ENCODE measurements at places on chromosomes 7 and 10.

DNA sequence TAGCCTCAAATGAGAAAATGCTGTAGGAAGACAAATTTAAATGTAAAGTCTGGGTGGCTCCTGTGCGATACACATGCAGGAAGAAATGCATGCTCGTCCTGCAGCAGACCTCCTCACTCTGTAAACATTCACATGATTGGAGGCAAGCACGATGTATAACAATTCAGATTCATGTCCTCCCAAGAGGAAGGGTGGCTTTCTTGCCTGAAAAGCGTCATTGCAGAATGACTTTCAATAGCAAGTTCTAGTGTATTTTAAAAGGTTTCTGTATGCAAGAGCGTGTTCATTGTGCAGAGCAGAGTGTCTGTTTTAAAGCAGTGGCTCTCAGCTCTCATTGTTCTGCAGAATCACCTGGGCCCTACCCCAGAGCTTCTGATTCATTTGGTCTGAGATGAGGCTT, 170.3 kb upstream of the CELF2 start:
- no peak for DNase-seq

- DNase-seq, result no peak
Observed at GRCh38 chr7:17822547-17823173, 117.6 kb downstream of the SNX13 start.

DNA sequence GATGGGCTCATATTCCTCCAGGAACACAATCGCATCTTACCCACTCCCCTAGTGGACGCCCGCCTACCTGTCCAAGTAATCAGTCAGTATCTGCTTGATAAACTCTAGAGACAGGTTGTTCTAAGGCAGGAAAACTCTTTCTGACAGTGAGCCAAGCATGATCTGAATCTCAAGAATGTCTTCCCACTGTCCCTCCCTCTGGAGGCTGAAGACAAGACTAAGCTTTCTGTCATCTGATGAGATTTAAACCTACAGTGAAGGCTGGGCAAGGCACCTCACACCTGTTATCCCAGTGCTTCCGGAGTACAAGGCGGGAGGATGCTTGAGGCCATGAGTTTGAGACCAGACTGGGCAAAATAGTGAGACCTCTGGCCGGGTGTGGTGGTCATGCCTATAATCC, 586.6 kb downstream of the GALNT17 start:
- no peak for DNase-seq

GRCh38 chr10:131068760-131069159, 242.8 kb downstream of the TCERG1L start:
- no peak for DNase-seq

DNA sequence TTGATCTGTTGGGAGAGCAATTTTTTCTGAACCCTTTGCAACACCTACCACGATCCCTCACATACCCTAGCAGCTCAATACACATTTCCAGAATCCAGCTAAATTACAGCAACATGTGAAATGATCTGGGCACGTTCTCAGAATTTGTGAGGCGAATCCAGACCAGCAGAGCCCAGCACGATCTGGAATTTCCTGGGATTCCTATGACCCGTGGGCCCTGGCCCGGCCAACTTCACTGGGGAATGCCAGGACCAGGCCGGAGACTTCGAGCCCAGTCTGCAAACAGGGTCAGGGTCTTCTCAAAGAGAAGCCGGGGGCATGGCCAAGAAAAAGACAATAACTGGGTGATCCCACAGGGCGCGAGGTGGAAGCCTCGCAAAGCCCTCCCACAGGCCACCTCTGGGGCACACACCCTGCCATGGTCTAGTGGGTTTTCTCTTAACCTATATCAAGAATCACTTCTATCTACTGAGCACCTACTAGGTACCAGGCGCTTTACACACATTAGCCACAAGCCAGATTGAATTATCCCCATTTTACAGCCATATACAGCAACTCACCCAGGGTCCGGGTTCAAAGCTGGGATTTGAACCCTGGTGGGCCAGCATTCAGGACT, 33.8 kb downstream of the FAM53B start:
- DNase-seq, result no peak

DNA sequence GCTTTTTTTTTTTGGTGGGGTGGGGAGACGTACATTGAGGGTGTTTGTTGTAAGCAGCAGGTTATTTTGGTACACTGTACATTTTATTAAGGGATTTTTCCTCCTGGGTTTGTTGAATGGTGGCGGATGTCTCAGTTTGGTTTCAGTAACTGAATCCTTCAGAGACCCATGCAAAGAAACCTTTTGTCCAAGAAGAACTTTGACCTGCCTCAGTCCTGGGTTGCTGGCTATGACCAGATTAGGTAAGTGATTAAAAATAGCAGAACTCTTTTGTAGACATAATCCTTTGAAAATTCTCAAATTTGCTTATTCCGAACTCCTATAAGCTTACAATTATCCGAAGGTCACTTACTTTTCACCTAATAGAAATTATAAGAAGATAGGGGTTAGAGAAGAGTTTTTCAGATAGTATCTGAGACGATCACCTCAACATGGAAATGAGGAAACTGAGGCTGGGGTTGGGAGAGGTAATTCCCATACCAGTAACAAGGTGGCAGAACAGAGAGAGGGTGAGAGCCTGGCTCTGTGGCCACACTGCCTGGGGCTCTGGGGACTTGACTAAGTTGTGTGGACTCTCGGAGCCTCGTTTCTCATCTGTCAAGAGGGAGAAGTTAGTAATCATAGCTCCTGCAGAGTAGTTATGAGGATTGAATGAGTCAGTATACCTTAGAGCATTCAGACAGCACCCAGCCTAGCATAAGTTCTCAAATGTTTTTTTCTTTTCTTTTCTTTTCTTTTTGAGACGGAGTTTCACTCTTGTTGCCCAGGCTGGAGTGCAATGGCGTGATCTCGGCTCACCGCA, 87.4 kb downstream of the CCNY start:
- no peak for DNase-seq

- DNase-seq, result peak; percentile 97
Observed at GRCh38 chr7:70647801-70648498, 484.0 kb upstream of the GALNT17 start.

DNA sequence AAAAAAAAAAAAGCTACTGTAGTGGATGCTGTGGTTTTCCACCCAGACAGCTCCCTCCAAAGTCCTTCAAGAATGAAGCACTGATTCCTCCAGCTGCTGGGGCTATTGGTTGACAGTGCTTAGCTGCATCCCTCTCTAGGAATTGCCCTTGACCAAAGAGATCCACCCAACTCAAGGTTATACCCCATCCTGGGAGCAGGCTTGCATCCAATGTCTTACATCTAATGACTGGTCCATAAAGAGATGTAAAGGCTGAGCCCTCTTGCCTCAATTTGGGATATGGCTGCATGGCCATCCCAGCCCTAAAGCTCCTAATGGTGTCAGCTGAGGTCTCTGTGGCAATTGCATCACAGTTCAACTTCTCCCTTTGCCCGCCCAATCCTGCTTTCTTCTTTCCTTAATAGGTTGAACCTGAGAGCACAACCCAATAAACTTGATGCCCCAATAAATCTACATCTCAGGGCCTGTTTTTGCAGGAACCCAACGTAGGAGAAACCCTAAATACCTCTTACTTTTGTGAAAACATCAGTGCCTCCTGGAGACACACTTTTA, 4.4 kb downstream of the GPR37 start:
- no peak for DNase-seq

DNA sequence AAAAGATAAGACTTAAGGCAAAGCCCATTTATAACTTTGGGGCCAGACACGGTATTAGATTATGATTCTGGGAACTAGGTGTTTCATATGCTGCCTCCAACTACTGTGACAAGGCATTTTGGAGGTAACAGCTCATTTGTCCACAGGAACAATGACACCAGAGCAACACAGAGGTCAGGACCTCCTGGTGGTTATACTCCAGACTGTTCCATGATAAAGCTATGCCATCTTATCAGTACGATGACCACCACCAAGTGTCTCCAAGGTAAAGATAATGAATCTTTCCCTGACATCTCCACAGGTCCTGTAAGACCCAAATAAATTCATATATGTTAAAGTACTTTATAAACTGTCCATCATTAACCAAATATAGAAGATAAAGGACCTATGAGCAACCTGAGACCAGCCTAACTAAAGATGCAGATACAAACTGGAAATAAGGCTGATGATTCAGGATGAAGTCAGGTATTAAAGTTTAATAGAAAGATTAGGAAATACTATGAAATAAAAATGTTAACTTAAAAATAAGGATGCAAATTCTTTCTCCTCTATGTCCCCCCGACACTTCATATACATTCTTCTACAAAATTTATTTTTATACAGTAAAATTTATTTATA, 26.2 kb downstream of the CUL2 start:
- DNase-seq, result no peak

DNA sequence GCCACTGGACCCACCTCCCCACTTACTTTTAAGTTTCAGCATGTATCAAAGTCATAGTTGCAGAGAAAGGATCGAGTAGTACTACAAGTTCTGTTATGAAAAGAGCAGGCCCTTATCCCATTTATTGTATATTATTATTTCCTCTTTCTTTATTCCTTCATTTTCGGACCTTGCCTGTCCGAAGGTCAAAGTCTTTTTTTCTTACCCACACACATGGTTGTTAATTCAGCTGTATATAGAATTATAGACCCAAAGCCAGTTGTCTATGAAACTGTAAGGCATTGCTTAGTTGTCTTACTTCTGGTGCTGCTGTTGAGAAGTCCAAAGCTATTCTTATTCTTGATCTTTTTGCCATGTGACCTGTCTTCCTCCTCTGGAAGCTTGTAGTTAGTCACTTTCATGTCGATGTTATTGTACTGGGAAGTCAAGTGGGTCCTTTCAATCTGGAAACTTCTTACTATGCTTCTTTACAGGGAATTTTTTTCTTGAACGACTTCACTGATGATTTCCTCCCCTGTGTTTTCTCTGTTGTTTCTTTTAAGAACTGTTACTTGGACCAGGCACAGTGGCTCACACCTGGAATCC, 8.3 kb downstream of the NUDT5 start:
- no peak for DNase-seq

- DNase-seq, result peak; percentile 94
Observed at GRCh38 chr10:79331709-79332108, 15.6 kb upstream of the PPIF start.

GRCh38 chr7:88215295-88215694, 4.5 kb downstream of the SRI start:
- DNase-seq, result no peak

- DNase-seq, result peak; percentile 80
Observed at GRCh38 chr10:22666287-22667092, 47.9 kb downstream of the PIP4K2A start.

GRCh38 chr7:130950741-130951140, 216.7 kb upstream of the KLF14 start:
- DNase-seq, result no peak

GRCh38 chr7:111265394-111265793, 174.5 kb downstream of the LRRN3 start:
- no peak for DNase-seq

GRCh38 chr10:98041352-98042043, 11.1 kb upstream of the CRTAC1 start:
- peak; percentile 71 for DNase-seq

DNA sequence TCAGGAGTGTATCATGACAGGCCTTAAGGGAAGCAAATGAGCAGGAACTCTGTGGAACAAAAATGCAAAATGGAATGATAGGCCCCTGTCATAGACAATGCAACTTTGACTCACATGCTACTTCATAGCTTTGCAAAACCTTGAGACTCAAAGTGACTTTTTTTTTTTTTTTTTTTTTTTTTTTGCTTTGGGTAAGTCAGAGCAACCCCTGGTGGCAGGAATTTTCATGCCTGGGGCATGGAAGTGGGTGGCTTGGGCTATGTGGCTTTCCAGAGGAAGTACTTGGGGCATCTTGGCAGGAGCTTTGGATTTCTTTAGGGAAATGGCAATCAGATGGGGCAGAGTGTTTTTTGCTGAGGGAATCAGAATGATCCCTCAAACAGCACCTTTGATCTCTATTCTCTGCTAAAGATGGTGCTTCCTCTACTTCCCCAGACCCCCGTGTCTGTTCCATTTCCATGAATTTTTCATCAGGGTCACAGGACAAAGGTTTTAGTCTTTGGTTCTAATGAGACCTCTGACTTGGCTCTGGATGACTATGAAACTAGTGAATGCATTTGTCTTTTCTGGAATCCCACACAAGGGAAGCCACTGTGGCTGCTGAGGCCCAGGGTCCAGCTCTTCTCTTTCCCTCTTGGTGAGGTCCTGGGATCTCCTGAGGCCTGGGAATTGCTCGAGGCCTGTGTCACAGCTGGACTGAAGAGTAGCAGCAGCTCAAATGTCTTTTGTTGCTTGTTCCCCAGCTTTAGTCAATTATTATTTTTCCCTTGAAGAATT, 62.8 kb downstream of the TACC2 start:
- no peak for DNase-seq

GRCh38 chr10:58412502-58412961, 27.3 kb downstream of the TFAM start:
- no peak for DNase-seq

DNA sequence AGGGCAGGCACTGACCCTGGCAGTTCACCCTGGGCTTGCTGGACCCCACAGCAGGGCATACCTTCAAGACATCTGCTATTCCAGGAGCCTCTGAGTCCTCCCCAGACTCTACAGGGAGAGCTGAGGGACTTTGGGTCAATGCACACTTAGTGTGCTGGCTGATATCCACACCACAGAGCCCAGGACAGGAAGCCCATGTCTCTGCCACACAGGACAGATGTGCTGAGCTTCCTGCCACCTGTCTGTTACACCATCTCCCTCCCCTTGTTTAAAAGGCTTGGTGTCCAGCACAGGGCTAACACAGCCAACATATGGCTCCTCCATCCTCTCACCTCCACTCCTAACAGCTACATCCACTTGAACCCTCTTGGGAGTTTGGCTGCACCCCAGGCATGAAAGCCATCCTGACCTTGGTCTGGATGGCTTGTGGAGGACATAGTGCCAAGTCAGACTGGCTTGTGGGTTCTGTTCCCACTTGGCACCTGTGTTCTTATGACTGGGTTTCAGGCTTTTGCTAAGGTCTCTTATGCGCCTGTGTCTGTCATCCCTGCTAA, 529.8 kb downstream of the GALNT17 start:
- DNase-seq, result no peak

DNA sequence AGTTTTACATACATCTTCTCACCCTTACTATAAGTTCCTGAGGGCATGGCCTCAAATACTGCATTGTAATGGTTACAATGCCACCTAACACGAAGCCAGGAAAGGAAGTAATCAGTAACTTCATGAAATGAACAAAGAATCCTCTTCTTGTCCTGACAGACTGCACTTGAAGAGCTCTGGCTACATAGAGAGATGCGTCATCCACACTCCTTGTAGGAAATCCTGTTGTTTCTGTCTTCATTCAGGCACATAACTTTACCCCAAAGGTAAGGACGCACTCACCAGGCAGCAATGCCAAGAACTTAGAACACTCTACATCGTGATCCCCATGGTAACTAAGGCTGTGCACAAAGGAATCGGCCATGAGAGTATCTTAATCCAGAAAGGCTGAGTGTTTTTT, 80.3 kb upstream of the ARID5B start:
- DNase-seq, result no peak

- no peak for DNase-seq
Observed at GRCh38 chr7:78377532-78377931, 579.0 kb downstream of the PHTF2 start.

DNA sequence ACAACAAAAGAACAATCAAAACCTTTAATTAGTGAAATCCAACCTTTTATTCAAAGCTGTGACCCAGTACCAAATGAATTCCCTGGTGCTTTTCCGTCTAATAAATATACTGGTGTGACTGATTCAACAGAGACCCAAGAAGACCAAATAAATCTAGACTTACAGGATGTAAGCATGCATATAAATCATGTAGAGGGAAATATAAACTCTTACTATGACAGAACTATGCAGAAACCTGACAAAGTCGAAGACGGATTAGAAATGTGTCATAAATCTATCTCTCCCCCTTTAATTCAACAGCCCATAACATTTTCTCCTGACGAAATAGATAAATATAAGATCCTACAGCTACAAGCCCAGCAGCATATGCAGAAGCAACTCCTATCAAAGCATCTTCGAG, 540.6 kb upstream of the TEX47 start:
- DNase-seq, result no peak

Measured in activated CD8-positive, alpha-beta T cell treated with anti-CD3 and anti-CD28 coated beads for 36 hours (primary cell).